ENCODE measurements at places on chromosomes 1 and 21.

- DNase-seq = no peak
These were observed 37.2 kb upstream of the SH3D21 start for GRCh38 chr1:36268981-36269380.

- no peak for DNase-seq
These were observed 272.6 kb downstream of the MATN1 start for GRCh38 chr1:30450818-30451233.

DNA sequence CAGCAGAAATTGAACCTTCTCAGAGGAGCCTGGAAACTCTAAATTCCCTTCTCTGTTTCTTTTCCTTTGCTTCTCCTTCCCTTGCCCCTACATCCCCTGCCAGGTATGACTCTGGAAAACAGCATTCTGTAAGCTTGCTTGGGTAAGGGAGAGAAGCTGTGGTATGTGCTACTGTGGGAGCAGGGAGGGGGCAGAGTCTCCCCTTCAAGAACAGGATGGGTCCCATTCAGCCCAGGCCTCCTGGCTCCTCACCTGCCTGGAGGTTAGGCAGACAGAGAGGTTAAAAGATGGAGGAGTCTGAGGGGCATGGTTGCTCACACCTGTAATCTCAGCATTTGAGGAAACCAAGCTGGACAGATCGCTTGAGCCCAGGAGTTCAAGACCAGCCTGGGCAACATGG lies 40.6 kb upstream of the UBE2U start:
- no peak for DNase-seq

DNA sequence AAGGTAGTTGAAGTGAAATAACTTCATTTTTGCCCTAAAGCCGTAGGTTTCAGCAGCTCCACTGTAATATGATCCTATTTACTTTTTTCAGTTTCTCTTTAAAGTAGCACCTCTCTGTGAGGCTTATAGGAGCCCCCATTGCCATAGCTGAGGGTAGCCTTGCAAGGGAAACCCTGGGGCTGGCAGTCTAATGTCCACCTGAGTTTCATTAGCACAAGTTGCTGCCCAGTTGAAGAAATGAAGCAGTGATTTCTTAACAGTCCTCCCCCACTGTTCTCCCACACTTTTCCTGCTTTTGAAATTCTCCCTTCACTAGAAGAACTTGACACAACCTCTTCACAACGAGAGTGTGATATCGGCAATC lies 1.5 kb downstream of the HMCN1 start:
- DNase-seq = no peak
